PC-3 (cell line): ENCODE measurements at places on chromosomes 4 and X. TPM values are rescaled to one million over a fixed set of nuclear protein-coding genes. Genes with fewer than 3 reads are reported as not detected.
A peak's percentile ranks its signal among the peaks of the same experiment; 100 is the strongest.

Gene CT47B1
- not detected in 2 replicates for total RNA-seq

Gene TCEAL7
- not detected in 2 replicates for total RNA-seq

Gene WAS
- 0.66 TPM in 1 of 2 replicates, not detected in the other for total RNA-seq

DNA sequence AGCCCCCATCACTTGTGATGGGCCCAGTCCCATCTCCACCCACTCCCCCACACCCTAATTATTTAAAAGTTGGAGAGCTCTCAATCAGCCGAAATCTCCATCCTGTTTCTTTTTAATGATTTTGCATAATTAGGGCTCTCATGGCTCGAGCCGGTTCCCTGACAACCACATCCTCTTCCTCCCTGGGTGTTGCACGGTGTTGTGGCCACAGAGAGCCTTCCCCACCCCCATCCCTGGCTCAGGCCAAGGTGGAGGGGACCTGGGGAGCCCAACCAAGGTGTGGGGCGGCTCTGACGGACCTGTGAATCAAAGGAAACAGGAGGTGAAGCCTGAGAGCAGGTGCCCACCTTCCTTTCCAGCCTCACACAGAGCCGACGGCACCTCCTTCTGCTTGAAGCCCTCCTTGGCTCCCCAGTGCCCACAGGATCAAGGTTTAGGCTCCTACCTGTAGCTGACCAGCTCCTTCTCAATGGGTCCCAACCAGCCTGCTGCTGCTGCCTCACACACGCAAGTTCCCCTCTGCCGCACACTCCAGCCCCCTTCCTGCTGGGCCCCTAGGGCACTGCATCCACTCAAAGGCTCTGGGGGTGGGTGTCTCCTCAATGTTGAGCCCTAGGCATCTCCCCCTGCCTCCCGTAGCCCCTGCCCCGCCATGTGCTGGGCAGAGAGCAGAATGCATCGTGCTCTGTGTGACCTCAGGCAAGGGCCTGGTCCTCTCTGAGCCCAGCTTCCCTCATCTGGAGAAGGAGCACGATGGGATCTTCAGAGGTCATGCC, 68.7 kb downstream of the WFS1 start:
- H3K4me1 ChIP-seq = peaks cover 7% of the 10 kb centered on the region
- no peaks in the 10 kb centered on the region for H3K36me3 ChIP-seq
- no peak for DNase-seq
- H3K27me3 ChIP-seq = no peaks in the 10 kb centered on the region
- no peak overlapping the region for H3K4me3 ChIP-seq
- no peak overlapping the region for H3K27ac ChIP-seq

- no peak for DNase-seq
- H3K4me3 ChIP-seq = no peak overlapping the region
- no peaks in the 10 kb centered on the region for H3K4me1 ChIP-seq
- no peak overlapping the region for H3K27ac ChIP-seq
- H3K27me3 ChIP-seq = 0 out of 2 replicates have a peak, but pooled peaks cover 8% of the 10 kb centered on the region
Observed at GRCh38 chr4:181488926-181489325, 754.3 kb upstream of the TENM3 start.

DNA sequence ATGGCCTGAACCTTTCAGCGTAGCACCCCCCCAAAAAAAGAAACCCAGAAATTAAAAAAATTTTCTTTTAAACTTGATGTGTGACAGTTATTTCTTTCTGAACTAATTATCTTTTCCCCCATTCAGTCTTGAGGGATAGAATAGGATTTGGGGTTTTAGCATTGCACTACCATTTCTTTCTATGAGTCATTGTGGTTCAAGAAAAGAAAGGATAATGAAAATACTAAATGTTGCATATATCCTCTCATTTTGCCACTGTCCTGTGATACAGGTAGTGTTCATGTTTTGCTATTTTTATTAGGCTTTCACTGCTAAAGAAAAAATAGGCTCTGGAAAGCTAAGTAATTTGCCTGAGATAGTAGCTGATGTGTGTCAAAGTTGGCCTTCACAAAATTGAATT, 39.4 kb upstream of the DCK start:
- H3K4me3 ChIP-seq = no peak overlapping the region
- no peak overlapping the region for H3K27ac ChIP-seq
- H3K27me3 ChIP-seq = no peaks in the 10 kb centered on the region
- no peaks in the 10 kb centered on the region for H3K36me3 ChIP-seq

GRCh38 chr4:79141530-79141929, 184.3 kb downstream of the NAA11 start:
- no peaks in the 10 kb centered on the region for H3K4me1 ChIP-seq
- peak; percentile 12 for DNase-seq
- H3K27me3 ChIP-seq = no peaks in the 10 kb centered on the region

DNA sequence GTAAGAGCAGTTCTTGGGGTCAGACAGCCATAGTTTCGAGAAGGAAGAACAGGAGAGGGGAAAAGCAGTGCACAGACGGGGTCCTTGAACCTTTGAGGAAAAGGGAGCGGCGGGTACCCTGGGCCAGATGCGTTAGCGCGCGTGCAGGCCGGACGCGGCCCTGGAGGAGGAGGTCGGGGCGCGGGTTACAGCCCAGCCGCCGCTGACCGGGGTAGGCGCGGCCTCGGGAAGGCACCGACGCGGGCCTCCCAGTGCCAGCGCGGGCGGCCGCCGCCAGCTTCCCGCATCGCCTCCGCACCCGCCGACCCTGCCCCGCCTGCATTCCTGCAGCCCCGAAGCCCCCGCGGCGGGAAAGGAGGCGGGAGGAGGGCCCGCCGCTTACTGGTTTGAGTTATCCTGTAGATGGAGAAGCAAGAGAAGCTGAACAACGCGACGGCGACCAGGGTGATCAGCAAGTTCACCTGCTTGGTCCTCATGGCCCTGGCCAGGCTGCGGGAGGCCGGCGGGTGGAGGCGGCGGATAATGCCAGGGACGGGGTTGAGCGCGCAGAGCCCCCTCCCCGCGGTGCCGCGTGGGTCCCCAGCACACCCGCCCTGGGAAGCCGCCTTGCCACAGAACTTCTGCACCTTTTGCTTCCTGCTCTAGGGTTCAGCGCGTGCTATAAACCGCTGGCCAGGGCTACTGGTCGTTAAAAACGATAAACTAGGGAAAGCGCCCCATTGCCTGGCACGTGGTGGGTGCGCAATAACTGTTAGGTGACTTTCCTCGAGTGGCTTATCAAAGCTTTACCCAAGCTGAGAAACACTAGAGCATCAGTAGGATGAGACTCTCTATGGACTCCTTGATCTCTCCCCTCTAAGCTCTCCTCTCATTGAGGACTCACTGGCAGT, at the start of gene MGAT4D:
Gene MGAT4D, minus strand, starts transcription at position 547 of the 890 bp plus-strand sequence. Its CDS starts 71 bp downstream, at position 476.
- H3K27me3 ChIP-seq = no peaks in the 10 kb centered on the region
- H3K4me3 ChIP-seq = no peak within 1 kb of the TSS
- H3K36me3 ChIP-seq = no peaks in the 10 kb centered on the region

DNA sequence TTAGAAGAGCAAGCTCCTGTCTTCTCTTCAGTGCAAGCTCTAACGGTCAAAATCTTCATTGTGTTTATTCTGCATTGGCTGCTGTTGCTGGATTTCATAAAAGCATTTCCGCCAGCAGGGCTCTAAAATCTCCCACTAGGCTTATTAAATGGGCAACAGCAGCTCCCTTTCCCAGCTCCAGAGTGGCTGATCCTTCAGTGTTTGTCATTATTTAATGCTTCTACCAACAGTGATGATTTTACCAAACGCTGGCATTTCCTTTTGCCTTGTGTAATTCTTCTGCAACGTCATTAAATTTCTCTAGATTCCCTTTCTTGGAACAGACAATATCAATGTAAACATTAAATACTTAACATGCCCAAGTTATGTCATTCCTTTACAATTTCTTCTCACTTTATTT, 20.1 kb downstream of the SLC7A11 start:
- peak; percentile 18 for DNase-seq
- no peak overlapping the region for H3K4me3 ChIP-seq
- peaks cover 17% of the 10 kb centered on the region for H3K36me3 ChIP-seq
- no peak overlapping the region for H3K27ac ChIP-seq
- no peaks in the 10 kb centered on the region for H3K27me3 ChIP-seq
